ENCODE measurements at places on chromosomes 7 and 10. TPM values are rescaled to one million over a fixed set of nuclear protein-coding genes. Genes with fewer than 3 reads are reported as not detected.

Gene SPAM1
- not detected for total RNA-seq

Gene CPVL
- total RNA-seq: 49.4 TPM

Gene ATG9B
- total RNA-seq: 0.38 TPM

Gene DOCK1
- 44.8 TPM for total RNA-seq

Gene DEPP1
- total RNA-seq: 108 TPM

Gene WASL
- total RNA-seq: 33.3 TPM

Gene JAKMIP3
- 0.18 TPM for total RNA-seq

Gene ABCC2
- 1.9 TPM for total RNA-seq

Gene NEUROD6
- not detected for total RNA-seq

Gene HPSE2
- total RNA-seq: 0.77 TPM

Gene CCDC146
- total RNA-seq: 17.3 TPM

Gene ADRA2A
- 3.8 TPM for total RNA-seq

Gene MBL2
- not detected for total RNA-seq

- H3K27me3 ChIP-seq: no peaks in the 10 kb centered on the region
- DNase-seq: no peak
- no peaks in the 10 kb centered on the region for H3K36me3 ChIP-seq
- H3K4me1 ChIP-seq: peaks cover 6% of the 10 kb centered on the region
- no peak overlapping the region for H3K27ac ChIP-seq
- peak overlapping the region; percentile 46 for H3K4me3 ChIP-seq
Observed at GRCh38 chr10:105837951-105838350, 1196.9 kb downstream of the SORCS3 start.

DNA sequence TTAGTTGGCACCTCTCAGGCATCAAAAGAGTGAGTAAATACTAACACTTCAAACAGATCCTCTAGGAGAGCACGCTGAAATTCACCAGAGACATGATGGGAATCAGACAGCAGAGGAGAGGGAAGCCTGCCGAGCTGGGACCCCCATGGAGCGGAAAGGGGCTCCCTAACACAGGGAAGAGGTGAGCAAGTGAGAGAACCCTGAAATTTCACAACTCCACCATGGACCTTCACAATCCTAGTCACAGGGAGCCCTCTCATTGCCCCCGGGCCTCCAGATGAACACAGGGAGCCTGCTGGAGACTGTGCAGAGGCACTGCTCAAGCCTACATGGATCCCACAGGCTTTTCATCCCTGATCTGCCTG lies 59.2 kb upstream of the ANTXRL start:
- H3K27ac ChIP-seq: no peak overlapping the region
- H3K27me3 ChIP-seq: no peaks in the 10 kb centered on the region
- DNase-seq: no peak
- peaks cover 5% of the 10 kb centered on the region for H3K4me1 ChIP-seq

GRCh38 chr10:13528875-13529713 lies at the start of gene BEND7:
Gene BEND7 (minus strand): TSS chr10:13529014. CDS start chr10:13528533, 481 bp downstream.
- H3K27me3 ChIP-seq: no peaks in the 10 kb centered on the region
- DNase-seq: peak; percentile 59
- no peaks in the 10 kb centered on the region for H3K36me3 ChIP-seq
- peaks cover 19% of the 10 kb centered on the region for H3K4me1 ChIP-seq

- no peak for DNase-seq
- H3K4me1 ChIP-seq: peaks cover 40% of the 10 kb centered on the region
Observed at GRCh38 chr10:131978366-131978765, 3.4 kb downstream of the BNIP3 start.

DNA sequence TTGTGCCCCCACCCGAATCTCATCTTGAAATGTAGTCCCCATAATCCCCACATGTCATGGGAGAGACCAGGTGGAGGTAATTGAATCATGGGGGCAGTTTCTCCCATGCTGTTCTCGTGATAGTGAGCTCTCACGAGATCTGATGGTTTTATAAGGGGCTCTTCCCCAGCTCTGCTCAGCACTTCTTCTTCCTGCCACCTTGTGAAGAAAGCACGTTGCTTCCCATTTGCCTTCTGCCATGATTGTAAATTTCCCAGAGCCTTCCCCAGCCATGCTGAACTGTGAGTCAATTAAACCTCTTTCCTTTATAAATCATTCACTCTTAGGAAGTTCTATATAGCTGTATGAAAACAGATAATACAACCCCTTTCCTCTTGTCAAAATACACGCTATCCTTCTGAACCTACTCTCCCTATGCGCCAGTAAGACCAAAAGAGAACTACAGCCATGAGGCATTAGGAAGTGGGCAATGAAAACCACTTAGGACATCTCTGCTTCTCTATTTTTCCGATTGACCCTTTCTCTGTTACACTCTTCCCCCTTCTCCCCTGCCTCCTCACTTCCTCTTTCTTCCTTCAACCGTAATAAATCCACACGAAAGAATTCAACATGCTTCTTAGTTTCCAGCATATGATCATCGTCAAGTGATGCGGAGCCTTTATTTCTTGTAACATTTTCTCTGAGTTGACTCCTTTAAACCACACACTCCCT lies 101.2 kb upstream of the WDR11 start:
- H3K4me1 ChIP-seq: no peaks in the 10 kb centered on the region
- H3K27me3 ChIP-seq: no peaks in the 10 kb centered on the region
- DNase-seq: no peak
- no peaks in the 10 kb centered on the region for H3K36me3 ChIP-seq
- H3K27ac ChIP-seq: no peak overlapping the region
- H3K4me3 ChIP-seq: no peak overlapping the region

DNA sequence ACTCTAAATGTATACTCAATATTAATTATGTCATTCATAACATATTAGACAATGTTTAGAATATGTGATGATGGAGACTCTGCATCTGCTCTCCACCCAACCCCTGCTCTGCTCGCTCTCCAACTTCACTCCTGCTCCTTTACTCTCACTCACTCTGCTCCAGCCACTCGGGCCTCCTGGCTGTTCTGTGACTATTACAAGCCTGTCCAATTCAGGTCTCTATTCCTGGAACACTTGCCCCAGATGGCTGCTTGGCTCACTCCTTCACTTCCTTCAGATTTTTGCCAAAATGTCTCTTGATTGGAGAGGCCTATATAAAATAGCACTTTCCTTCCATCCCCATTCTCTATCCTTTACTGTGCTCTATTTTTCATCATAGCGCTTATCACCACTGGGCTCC lies 84.8 kb downstream of the HBP1 start:
- no peaks in the 10 kb centered on the region for H3K4me1 ChIP-seq
- H3K4me3 ChIP-seq: no peak overlapping the region
- no peak overlapping the region for H3K27ac ChIP-seq
- DNase-seq: no peak
- H3K27me3 ChIP-seq: no peaks in the 10 kb centered on the region

- no peaks in the 10 kb centered on the region for H3K4me1 ChIP-seq
- H3K27me3 ChIP-seq: no peaks in the 10 kb centered on the region
- no peak for DNase-seq
- H3K27ac ChIP-seq: no peak overlapping the region
- no peak overlapping the region for H3K4me3 ChIP-seq
- H3K36me3 ChIP-seq: no peaks in the 10 kb centered on the region
Observed at GRCh38 chr7:111202321-111202720, 111.4 kb downstream of the LRRN3 start.

DNA sequence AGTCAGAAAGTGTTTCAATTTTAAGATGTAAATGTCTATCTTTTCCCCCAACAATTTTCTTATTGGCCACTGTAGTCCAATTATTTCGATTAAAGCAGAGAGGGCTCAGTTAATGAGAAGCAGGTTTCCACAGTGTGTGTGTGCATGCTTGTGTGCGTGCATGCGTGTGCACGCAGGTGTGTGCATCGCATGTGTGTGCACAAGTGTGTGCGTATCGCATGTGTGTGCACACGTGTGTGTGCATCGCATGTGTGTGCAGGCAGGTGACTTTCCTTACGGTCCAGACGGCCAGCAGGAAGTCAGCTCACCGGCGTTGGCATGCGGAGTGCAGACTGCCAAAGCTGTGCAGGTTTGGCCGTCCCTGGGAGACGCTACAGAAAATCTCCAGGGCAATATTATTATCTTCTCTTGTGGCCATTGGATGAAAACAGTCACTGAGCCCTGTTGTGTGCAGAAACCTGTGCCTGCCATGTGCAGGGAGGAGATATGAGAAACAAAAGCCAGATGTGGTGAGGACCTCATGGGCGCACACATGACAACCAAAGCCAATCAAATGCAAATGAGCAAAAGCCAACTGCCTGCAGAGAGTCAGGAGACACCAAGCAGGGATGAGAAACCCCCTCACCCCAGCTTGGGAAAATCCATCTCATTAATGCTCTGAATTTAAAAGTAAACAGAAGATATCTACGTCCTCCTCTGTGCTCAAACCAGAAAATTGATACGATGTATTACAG lies 70.4 kb downstream of the C10orf90 start:
- H3K4me3 ChIP-seq: no peak overlapping the region
- no peaks in the 10 kb centered on the region for H3K27me3 ChIP-seq
- H3K36me3 ChIP-seq: no peaks in the 10 kb centered on the region
- no peak for DNase-seq
- H3K4me1 ChIP-seq: no peaks in the 10 kb centered on the region
- no peak overlapping the region for H3K27ac ChIP-seq

DNA sequence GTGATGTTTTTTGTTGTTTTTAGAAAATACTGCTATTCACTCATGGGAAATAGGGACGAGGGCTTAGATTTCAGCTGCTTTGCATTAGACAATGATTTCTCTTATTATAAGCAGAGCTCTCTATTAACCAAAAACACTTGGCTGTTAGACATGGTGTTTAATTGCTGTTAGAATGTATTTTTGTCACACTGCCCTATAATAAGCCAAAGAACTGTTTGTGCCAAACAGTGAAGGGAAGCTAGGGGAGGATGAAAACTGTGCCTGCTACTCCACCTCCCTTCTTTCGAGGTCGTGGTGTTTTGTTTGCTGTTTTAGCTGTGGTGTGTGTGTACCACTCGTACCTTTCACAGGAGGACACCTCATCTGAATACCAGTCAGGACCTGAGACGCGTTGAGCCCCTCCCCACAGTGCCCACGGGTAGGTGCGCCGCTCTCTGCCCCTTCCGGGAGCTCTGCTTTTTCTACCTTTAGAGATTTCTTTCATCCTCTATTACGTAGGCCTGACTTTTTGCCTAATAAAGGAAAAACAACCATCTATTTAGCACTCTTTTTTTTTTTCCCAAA lies 57.9 kb downstream of the CUX1 start:
- no peaks in the 10 kb centered on the region for H3K36me3 ChIP-seq
- H3K27me3 ChIP-seq: no peaks in the 10 kb centered on the region
- no peak overlapping the region for H3K27ac ChIP-seq
- no peak overlapping the region for H3K4me3 ChIP-seq
- DNase-seq: no peak
- peaks cover 32% of the 10 kb centered on the region for H3K4me1 ChIP-seq

- H3K4me1 ChIP-seq: no peaks in the 10 kb centered on the region
- H3K4me3 ChIP-seq: no peak overlapping the region
- no peak overlapping the region for H3K27ac ChIP-seq
- no peaks in the 10 kb centered on the region for H3K27me3 ChIP-seq
- no peaks in the 10 kb centered on the region for H3K36me3 ChIP-seq
Observed at GRCh38 chr10:131277969-131278368, 33.6 kb downstream of the TCERG1L start.

GRCh38 chr7:46511442-46512215 lies 590.6 kb upstream of the IGFBP3 start:
- H3K4me3 ChIP-seq: no peak overlapping the region
- H3K4me1 ChIP-seq: no peaks in the 10 kb centered on the region
- no peaks in the 10 kb centered on the region for H3K27me3 ChIP-seq
- H3K36me3 ChIP-seq: no peaks in the 10 kb centered on the region

GRCh38 chr7:28697913-28698563 lies 260.1 kb downstream of the TRIL start:
- no peak overlapping the region for H3K27ac ChIP-seq
- DNase-seq: no peak
- H3K4me1 ChIP-seq: peaks cover 36% of the 10 kb centered on the region
- H3K27me3 ChIP-seq: no peaks in the 10 kb centered on the region
- no peak overlapping the region for H3K4me3 ChIP-seq
- H3K36me3 ChIP-seq: no peaks in the 10 kb centered on the region

- H3K27ac ChIP-seq: no peak overlapping the region
- no peak overlapping the region for H3K4me3 ChIP-seq
- DNase-seq: no peak
- H3K36me3 ChIP-seq: no peaks in the 10 kb centered on the region
- no peaks in the 10 kb centered on the region for H3K4me1 ChIP-seq
- no peaks in the 10 kb centered on the region for H3K27me3 ChIP-seq
Observed at GRCh38 chr10:51204066-51204465, 129.8 kb downstream of the PRKG1 start.

DNA sequence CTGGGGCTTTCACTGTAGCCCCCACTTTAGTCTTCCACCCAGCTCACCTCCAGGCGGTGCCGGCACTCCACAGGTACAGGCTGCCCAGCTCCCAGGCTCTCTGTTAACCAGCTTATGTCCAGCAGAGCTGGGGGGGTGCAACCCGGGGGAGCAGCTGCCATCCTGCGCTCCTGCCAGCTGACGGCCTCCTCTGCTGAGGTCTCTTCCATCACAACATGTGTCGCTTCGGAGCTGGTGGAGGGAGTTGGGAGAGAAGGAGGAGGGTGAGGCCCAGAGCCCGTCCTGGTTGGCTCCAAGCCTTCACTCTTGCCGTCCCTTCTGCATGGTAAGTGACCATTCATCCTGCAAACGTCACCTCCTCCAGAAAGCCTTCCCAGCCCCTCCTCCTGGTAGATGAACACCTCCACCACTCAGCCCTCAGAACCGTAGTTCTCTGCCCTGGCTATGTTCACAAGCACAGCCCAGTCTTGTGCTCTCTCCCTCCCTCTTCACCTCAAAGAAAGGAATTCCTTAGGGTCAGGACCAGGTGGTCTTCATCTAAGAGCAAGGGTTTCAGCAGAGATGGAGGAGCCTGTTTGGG lies 1.6 kb downstream of the POLM start:
- no peaks in the 10 kb centered on the region for H3K27me3 ChIP-seq
- H3K36me3 ChIP-seq: peaks cover 49% of the 10 kb centered on the region
- peak overlapping the region; percentile 90 for H3K4me3 ChIP-seq
- peaks cover 22% of the 10 kb centered on the region for H3K4me1 ChIP-seq
- H3K27ac ChIP-seq: no peak overlapping the region
- peak; percentile 41 for DNase-seq

GRCh38 chr10:112027731-112028280 lies 155.8 kb downstream of the GPAM start:
- no peaks in the 10 kb centered on the region for H3K27me3 ChIP-seq
- no peaks in the 10 kb centered on the region for H3K36me3 ChIP-seq
- H3K4me1 ChIP-seq: no peaks in the 10 kb centered on the region
- no peak overlapping the region for H3K4me3 ChIP-seq
- DNase-seq: no peak

DNA sequence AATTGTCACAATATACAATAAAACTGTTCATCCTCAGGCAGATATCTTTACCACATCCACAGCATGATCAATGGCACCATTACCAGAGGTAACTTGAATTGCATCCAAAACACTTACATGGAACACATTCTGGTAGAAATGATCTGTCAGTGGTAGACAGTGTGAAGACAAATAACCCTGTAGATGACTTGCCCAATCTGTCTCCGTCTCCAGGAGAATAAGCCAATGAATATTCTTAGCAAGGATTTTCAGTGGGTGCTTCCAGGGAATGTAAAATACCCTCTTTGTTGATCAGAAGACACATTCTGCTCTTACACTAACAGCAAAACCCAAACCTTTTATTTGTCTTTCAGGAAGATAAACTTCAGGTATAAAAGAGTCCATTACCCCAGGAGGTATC lies 43.8 kb downstream of the VWC2 start:
- no peak overlapping the region for H3K27ac ChIP-seq
- no peaks in the 10 kb centered on the region for H3K27me3 ChIP-seq
- no peak for DNase-seq
- no peaks in the 10 kb centered on the region for H3K36me3 ChIP-seq
- H3K4me3 ChIP-seq: no peak overlapping the region

GRCh38 chr10:88999625-89000024 lies 9.0 kb downstream of the FAS start:
- H3K4me1 ChIP-seq: peaks cover 58% of the 10 kb centered on the region
- no peak overlapping the region for H3K4me3 ChIP-seq
- H3K27ac ChIP-seq: peak overlapping the region; percentile 71

- H3K4me1 ChIP-seq: no peaks in the 10 kb centered on the region
- H3K36me3 ChIP-seq: no peaks in the 10 kb centered on the region
- peak; percentile 26 for DNase-seq
- H3K27ac ChIP-seq: no peak overlapping the region
- peaks cover 14% of the 10 kb centered on the region for H3K27me3 ChIP-seq
Observed at GRCh38 chr10:133129859-133130495, 30.0 kb upstream of the KNDC1 start.

Measured in lower lobe of right lung (tissue), 2 donors.